ENCODE measurements at places on chromosomes 5 and 9. TPM values are rescaled to one million over a fixed set of nuclear protein-coding genes. Genes with fewer than 3 reads are reported as not detected.
A peak's percentile ranks its signal among the peaks of the same experiment; 100 is the strongest.

GRCh38 chr5:121299153-121299552 lies 552.5 kb upstream of the FTMT start:
- H3K4me1 ChIP-seq, result no peaks in the 10 kb centered on the region
- H3K27ac ChIP-seq, result no peak overlapping the region
- DNase-seq, result no peak
- H3K27me3 ChIP-seq, result no peaks in the 10 kb centered on the region
- no peaks in the 10 kb centered on the region for H3K36me3 ChIP-seq

Gene MEF2C
- total RNA-seq, result 0.07 TPM

GRCh38 chr9:108835831-108836230 lies 20.0 kb downstream of the ACTL7B start:
- no peak overlapping the region for H3K27ac ChIP-seq
- no peaks in the 10 kb centered on the region for H3K27me3 ChIP-seq
- no peaks in the 10 kb centered on the region for H3K36me3 ChIP-seq

- H3K36me3 ChIP-seq, result peaks cover 35% of the 10 kb centered on the region
- no peak overlapping the region for H3K27ac ChIP-seq
- no peaks in the 10 kb centered on the region for H3K27me3 ChIP-seq
- H3K4me1 ChIP-seq, result peaks cover 19% of the 10 kb centered on the region
- H3K4me3 ChIP-seq, result no peak overlapping the region
Measured at GRCh38 chr9:72351538-72352453, 13.2 kb downstream of the ZFAND5 start.

Gene SLC23A1
- total RNA-seq, result 0.53 TPM

- H3K27ac ChIP-seq, result no peak overlapping the region
- H3K27me3 ChIP-seq, result peaks cover 9% of the 10 kb centered on the region
- no peak for DNase-seq
- H3K4me3 ChIP-seq, result no peak overlapping the region
- no peaks in the 10 kb centered on the region for H3K36me3 ChIP-seq
Measured at GRCh38 chr5:155082401-155082800, 68.8 kb downstream of the KIF4B start.

Gene OMD
- total RNA-seq, result not detected

- peaks cover 3% of the 10 kb centered on the region for H3K27me3 ChIP-seq
- H3K4me1 ChIP-seq, result no peaks in the 10 kb centered on the region
- no peaks in the 10 kb centered on the region for H3K36me3 ChIP-seq
Measured at GRCh38 chr9:91758491-91758981, 191.5 kb downstream of the ROR2 start.

GRCh38 chr5:52743970-52744369 lies 43.7 kb upstream of the ITGA1 start:
- H3K27ac ChIP-seq, result no peak overlapping the region
- H3K36me3 ChIP-seq, result no peaks in the 10 kb centered on the region
- DNase-seq, result peak; percentile 53
- no peaks in the 10 kb centered on the region for H3K27me3 ChIP-seq

- no peak overlapping the region for H3K4me3 ChIP-seq
- no peak for DNase-seq
- no peaks in the 10 kb centered on the region for H3K36me3 ChIP-seq
Measured at GRCh38 chr9:2616692-2617377, 4.8 kb upstream of the VLDLR start.

Gene ECM2
- not detected for total RNA-seq

DNA sequence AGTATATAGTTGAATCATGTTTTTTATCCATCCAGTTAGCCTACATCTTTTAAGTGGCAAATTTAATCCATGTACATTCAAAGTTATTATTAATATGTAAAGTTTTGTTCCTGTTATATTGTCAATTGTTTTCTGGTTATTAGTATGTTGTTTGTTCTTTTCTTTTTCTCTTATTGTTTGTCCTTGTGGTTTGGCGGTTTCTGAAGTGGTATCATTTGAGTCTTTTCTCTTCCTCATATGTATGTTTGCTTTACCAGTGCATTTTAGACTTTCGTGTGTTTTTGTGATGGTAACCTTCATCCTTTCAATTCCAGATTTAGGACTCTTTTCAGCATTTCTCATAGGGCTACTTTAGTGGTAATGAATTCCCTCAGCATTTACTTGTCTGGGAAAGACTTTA lies 130.4 kb upstream of the RFX3 start:
- DNase-seq, result no peak
- H3K27me3 ChIP-seq, result no peaks in the 10 kb centered on the region
- peaks cover 8% of the 10 kb centered on the region for H3K36me3 ChIP-seq
- H3K4me1 ChIP-seq, result peaks cover 6% of the 10 kb centered on the region
- H3K27ac ChIP-seq, result no peak overlapping the region

Gene WWC1
- total RNA-seq, result 2.1 TPM

Gene SLC28A3
- total RNA-seq, result 1.3 TPM

DNA sequence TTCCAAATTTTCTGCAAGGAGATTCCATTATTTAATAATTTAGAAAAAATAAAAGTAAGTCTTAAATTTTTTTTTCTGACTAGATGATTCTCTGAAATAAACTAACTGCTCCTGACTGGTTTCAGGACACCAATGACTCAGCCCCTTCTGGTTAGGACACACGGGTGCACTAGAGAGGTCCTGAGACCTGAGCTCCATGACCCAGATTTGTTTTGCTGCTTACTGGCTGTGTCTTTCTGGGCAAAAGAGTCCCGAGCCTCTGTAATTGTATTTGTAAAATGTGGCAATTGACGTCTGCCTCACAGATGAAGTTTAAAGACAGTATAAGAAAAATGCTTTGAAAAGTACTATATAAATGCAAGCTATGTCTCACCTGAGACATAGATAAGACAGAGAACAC lies 89.1 kb downstream of the SLC24A2 start:
- DNase-seq, result no peak
- peaks cover 6% of the 10 kb centered on the region for H3K27me3 ChIP-seq
- no peak overlapping the region for H3K4me3 ChIP-seq
- H3K4me1 ChIP-seq, result no peaks in the 10 kb centered on the region
- H3K27ac ChIP-seq, result no peak overlapping the region
- no peaks in the 10 kb centered on the region for H3K36me3 ChIP-seq

Gene CIZ1
- 79.5 TPM for total RNA-seq

Gene SPAAR
- not detected for total RNA-seq

GRCh38 chr9:761793-762560 lies 79.5 kb upstream of the DMRT1 start:
- peaks cover 2% of the 10 kb centered on the region for H3K4me1 ChIP-seq
- H3K27me3 ChIP-seq, result peaks cover 10% of the 10 kb centered on the region
- H3K27ac ChIP-seq, result no peak overlapping the region
- no peak overlapping the region for H3K4me3 ChIP-seq
- no peaks in the 10 kb centered on the region for H3K36me3 ChIP-seq

Data from activated CD4-positive, alpha-beta T cell treated with anti-CD3 and anti-CD28 coated beads for 36 hours (primary cell).